KG1 (cell line): ENCODE measurements at places on chromosomes 7 and 10.

GRCh38 chr10:28678687-28679457, 1.6 kb downstream of the BAMBI start:
- DNase-seq, result no peak

GRCh38 chr7:151514461-151515275, 5.0 kb downstream of the RHEB start:
- DNase-seq, result no peak

DNA sequence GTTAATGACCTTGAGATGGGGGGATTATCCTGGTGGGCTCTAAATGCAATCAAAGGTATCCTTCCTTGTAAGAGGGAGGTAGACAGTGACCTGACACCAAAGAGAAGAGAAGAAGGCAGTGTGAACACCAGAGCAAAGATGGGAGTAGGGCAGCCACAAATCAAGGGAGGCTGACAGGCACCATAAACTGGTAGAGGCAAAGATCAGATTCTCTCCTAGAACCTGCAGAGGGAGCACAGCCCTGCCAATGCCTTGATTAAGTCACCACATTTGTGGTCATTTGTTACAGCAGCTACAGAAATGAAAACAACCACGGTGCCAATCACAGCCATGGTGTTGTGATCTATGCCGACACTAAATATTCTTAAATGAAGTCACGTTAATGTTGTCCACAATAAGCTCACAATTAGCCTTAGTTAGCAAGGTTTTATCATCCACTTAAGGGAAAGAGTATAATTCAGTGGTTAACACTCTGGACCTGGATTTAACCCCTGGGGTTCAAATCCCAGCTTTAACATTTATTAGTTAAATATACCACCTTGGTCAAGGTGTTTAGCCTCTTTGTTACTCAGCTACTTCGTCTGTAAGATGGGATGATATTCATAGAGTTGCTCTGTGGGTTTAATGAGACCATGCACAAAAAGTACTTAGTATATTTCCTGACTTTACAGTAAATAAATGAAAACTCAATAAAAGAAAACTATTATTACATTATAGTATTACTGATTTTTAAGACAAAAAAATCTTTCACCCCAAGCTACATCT, 70.8 kb downstream of the SGMS1 start:
- DNase-seq, result no peak

GRCh38 chr7:138816650-138817049, 18.7 kb upstream of the ATP6V0A4 start:
- DNase-seq, result no peak

- no peak for DNase-seq
These were observed 35.9 kb downstream of the DENND2A start for GRCh38 chr7:140604760-140605159.

- no peak for DNase-seq
These were observed 24.7 kb upstream of the TSPAN13 start for GRCh38 chr7:16728811-16729210.

DNA sequence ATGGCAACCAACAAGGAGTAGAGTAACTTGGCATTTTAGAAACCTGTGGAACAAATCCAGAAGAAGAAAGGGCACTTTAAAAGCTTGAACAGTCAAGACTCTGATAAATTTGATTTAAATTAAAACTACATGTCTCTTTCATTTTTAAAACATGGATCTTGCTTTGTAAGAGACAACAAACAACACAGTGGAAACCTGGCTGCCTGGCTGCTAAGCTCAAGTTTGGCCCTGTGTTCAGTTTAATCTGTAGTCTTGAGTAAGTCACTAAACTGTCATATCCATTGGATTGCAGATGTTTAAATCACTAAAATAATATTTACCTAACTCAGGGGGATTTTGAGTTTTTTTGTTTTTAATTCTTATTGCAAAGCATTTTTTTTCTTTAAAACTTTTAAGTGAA, 374.9 kb upstream of the SEMA3D start:
- DNase-seq, result no peak

- DNase-seq, result no peak
These were observed 9.4 kb upstream of the CD36 start for GRCh38 chr7:80629023-80629422.

DNA sequence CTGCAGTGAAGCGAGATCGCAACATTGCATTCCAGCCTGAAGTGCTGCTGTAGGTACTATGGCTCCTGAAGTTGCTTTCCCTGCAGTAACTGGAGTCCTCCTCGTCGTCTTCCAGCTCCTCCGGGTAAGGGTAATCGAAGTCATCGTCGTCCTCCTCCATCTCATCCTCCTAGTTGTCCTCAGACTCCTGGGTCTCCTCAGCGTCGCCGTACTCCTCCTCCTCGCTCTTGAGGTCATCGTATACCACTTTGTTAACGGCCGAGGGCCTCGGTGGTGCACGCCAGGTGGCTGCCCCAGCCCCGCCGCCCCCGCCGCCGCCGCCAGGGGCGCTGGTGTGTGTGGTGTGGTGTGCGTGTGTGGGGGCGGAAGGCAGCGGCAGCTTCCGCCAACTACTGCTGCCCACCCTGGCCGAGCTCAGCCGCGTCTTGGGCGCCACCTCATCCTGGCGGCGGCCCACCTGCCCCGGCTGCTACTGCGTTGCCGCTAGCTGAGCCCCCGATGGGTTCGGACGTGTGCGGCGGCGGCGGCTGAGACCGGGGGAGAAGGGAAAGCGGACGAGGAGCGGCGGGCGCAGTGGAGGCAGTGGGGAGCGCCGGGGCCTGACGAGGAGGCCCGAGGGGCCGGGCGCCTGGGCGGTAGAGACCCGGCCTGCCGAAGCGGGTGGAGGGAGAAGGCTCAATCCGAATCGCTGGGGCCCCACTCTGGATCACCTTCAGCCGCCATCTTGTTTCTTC, 11.8 kb upstream of the ACBD5 start:
- no peak for DNase-seq

- no peak for DNase-seq
These were observed 648.6 kb upstream of the CELF2 start for GRCh38 chr10:10368951-10369576.

GRCh38 chr7:152200395-152200794, 174.9 kb downstream of the GALNT11 start:
- DNase-seq, result no peak

GRCh38 chr10:71771204-71771603, 2.1 kb downstream of the VSIR start:
- DNase-seq, result no peak

GRCh38 chr10:35578618-35578956, 26.6 kb upstream of the GJD4 start:
- DNase-seq, result no peak

DNA sequence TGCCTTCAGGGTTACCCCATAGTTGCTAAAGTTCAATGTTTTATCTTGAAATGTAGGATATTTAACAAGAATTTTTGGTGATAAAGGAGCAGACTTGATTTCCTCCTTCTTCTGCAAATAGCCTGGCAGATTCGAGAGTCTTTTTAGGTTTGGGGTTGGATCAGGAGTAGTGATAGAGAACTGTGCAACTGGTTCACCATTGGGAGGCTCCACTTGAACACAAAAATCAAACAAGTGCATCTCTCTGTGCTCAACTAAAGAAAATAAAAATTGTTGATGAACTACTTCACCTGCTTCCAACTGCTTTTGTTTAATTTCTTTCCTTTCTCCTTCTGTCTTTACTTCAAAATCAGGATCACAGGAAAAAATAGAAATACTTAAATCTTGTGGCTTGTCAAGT, 58.5 kb downstream of the MACC1 start:
- DNase-seq, result no peak

GRCh38 chr10:131936294-131936693, 35.5 kb downstream of the PPP2R2D start:
- DNase-seq, result no peak

- no peak for DNase-seq
These were observed 446.6 kb downstream of the GFRA1 start for GRCh38 chr10:115826396-115826795.

DNA sequence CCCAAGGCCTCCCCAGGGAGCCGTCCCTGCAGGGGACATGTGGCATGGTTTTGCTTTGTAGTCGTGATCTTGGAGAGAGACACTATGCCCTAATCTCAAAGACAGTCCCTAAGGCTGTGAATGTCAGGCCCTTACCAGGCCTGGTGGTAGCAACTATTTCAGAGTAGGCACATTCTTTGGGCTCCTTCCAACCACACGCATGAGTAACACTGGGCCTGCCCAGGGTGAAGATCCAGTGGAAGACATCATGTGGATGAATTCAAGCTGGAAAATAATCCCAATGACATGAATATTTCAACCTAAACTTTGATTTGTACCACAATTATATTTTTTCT, 39.5 kb upstream of the INSIG1 start:
- no peak for DNase-seq

GRCh38 chr7:95595746-95596197, 544 bp downstream of the PDK4 start:
- DNase-seq, result no peak

DNA sequence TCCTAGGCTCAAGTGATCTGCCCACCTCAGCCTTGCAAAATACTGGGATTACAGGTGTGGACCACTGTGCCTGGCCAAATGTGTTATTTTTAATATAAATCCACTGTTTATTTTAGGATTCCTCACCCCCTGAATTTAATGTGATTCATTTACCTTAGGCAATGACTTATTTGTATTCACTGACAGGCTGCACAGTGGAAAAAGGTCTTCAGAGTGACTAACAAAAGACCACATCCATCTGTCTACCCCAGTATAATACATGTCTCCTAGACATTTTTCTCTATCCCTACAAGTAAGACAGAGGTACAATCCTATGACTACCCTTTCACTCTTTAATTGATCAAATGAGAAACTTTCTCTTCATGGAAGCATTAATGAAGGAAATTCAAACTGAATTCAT, 230.2 kb downstream of the AHR start:
- no peak for DNase-seq

- DNase-seq, result no peak
These were observed 61.1 kb downstream of the WDFY4 start for GRCh38 chr10:48745662-48746245.

- no peak for DNase-seq
These were observed 21.8 kb upstream of the LRRC4 start for GRCh38 chr7:128053023-128053422.

DNA sequence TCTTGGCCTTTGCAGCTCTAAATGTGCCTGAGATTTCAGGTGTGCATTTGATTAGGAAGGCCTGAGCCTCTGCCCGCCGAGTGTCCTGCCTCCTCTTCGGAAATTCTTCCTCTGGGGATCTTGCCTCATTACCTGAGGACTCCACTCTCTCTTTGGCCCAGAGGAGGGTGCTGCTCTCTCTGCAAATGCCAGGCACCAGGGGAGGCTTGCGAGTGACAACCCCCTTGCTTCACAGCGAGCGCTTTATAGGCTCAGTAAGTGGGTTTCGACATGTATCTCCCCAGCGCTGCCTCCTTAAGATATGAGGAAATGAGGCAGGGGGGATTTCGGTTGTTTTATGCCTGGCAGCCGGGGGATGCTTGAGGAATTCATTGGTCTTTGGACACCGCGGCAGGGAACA, 423.9 kb downstream of the GLRX3 start:
- DNase-seq, result no peak

GRCh38 chr7:39464350-39465054, 101.7 kb upstream of the YAE1 start:
- no peak for DNase-seq

GRCh38 chr7:42236266-42236975, 588 bp downstream of the GLI3 start:
- no peak for DNase-seq

DNA sequence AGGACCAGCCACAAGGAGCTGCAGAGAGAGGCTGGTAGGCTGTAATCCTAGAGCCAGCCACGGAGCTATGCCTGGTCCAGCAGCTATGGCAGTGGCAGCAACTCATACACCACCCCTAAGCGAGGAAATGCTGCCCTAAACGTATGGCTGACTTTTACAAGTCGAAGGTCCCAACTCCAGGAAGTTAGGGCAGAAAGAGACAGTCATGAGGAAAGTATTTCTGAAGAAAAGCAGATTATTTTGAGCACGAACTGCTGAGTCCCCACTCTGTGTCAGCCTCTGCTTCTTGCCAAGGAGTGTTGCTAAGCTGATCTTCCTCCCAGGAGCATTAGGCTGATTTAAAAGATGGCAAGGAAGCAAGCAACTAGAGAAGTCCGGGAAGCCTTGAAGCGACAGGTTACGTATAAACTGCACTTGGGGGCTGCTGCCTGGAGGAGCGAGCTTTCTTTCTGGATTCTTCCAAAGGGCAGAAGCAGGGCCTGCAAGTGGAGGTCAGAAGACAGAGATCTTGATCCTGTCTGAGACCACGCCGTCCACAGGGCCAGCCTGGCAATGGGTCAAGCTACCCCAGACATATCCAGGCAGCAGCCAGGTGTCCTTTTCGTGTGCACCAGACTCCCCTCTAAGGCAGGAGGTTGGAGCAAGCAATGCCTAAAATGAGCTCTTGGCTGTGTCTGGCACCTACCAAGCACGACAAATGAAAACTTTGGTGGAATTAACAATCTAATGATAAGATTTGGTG, 39.4 kb downstream of the PLXNA4 start:
- DNase-seq, result no peak

DNA sequence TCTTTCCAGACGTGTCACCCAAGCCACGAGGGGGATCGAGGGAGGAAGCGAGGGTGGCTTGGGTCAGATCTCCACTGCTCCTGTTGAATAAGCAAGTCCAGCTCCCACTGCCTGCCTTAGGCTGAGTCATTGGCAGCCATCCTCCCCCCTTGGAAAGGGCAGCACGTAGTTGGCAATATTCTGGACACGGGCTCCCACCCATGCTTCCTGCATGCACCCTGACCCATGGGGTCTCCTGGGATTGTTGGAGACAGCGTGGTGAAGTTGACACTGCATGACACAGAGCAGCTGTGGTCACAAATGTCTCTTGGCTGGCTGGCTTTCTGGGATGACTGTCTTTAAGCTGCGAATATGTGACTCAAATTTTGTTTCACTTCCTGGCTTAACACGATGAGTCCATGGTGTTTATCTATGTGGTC, 11.2 kb downstream of the BTBD16 start:
- no peak for DNase-seq

- no peak for DNase-seq
These were observed 89.3 kb downstream of the MAD1L1 start for GRCh38 chr7:2143450-2143849.

- DNase-seq, result no peak
These were observed 24.7 kb upstream of the TFAM start for GRCh38 chr10:58360412-58361004.

DNA sequence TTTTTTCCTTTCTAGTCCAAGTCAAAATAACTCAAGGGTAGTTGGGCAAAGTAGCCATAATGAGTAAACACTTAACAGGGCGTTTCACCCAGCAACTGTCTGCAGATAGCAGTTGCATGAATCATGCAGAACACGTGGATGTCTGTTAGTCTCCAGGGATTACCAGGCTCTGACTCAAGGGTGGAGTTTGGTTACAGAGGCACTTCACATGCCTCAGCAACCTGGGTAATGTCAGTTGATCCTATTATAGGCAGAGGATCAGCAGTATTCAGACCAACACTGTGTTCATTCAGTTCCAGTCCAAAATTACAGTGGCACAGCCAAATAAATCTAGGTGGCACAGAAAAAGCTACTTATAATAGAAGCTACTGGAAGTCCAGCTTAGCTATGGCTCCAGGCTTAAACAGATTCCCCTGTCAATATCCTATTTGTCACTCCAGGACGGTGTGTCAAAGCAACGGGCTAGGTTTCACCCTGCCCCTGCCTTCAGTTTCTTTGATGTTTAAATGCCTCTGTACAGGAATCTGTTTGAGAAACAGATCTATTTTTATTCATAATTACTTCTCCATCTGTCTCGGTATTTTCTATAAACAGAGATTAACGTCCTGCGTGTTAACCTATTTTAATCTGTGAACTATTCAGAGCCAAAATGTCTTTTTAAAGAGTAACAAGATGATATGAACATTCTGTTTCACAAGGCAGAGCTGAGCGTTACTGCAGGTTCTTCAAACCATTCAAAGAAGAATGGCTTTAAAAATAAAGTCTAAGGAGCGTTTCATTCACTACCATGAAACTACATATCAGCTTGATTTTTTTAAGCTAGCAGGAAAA, 162.6 kb upstream of the AKR1E2 start:
- DNase-seq, result no peak

- DNase-seq, result no peak
These were observed 22.6 kb upstream of the PSAP start for GRCh38 chr10:71873582-71874211.
